ENCODE measurements at places on chromosomes 3 and 15.

DNA sequence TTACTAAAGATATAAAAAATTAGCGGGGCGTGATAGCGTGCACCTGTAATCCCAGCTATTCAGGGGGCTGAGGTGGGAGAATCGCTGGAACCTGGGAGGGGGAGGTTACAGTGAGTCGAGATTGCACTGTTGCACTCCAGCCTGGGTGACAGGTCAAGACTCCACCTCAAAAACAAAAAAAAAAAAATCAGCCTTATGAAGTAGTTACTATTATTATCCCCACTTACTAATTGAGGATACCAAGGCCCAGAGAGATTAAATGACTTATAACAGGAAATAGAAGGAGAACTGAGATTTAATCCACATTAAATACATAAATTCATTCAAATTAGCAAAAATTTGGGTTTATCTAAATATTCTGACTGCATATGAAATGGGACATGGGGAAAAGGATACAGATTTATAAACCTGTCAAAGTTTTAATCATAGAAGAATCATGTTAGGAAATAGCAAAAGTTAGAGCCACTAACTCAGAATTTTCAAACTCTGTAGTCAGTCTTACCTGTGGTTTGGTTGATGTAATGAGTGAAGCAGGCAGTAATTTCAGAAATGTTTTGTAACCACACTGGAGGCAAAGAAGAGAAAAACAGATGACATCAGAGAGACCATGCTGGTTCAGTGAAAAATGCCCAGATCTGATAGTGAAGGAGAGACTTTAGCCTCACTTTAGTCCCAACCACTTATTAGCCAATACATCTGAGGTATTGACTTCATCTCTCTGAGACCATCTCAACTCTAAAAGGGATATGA is 25.0 kb upstream of the ACAP2 start:
- DNase-seq: no peak

GRCh38 chr15:96345560-96346399 is 15.3 kb downstream of the NR2F2 start:
- DNase-seq: no peak

- no peak for DNase-seq
Measured at GRCh38 chr15:98233873-98234272, 273.4 kb downstream of the ARRDC4 start.

GRCh38 chr3:108780235-108780634 is 23.0 kb upstream of the RETNLB start:
- no peak for DNase-seq
